ENCODE measurements at places on chromosomes 2 and 18.

GRCh38 chr2:37367310-37367709 is 22.9 kb downstream of the QPCT start:
- DNase-seq: no peak

- no peak for DNase-seq
Observed at GRCh38 chr2:25315316-25315680, 26.4 kb downstream of the DNMT3A start.

DNA sequence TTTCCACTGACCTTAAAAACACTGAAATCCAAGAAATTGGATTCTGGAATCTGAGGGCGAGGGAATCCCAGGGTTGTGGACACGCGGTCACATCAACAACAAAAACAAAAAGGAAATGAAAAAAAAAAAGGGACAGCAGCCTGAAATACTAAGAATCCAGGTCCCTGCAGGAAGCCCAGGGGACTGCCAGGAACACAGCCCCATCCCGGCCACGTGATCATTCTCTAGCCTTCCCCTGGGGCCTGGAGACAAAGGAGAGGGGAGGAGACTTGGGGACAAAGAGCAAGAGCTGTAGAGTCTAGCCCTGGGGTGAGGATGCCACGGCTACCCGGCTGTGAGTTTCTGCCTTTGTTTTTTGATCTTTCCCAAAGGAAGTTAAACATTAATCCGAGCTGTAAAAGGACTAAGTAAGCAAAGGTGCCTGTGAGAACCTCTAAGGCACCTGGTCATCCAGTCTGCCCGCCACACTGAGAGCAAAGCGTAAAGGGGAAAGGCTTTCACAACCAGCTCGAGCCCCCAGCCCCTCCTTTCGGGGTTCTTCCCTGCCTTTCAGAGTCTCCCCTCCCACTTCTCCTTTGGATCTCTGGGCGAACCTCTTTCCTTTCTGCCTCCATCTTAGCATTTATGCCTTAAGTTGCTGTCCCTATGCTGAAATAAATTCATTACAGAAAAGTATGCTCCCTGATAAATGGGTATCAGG is 57.9 kb upstream of the MSH2 start:
- DNase-seq: no peak

- no peak for DNase-seq
Observed at GRCh38 chr2:137888845-137889244, 75.4 kb upstream of the HNMT start.

- DNase-seq: no peak
Observed at GRCh38 chr2:225999692-226000091, 600.2 kb downstream of the NYAP2 start.

GRCh38 chr2:110702514-110703380 is 24.9 kb upstream of the BUB1 start:
- DNase-seq: no peak

DNA sequence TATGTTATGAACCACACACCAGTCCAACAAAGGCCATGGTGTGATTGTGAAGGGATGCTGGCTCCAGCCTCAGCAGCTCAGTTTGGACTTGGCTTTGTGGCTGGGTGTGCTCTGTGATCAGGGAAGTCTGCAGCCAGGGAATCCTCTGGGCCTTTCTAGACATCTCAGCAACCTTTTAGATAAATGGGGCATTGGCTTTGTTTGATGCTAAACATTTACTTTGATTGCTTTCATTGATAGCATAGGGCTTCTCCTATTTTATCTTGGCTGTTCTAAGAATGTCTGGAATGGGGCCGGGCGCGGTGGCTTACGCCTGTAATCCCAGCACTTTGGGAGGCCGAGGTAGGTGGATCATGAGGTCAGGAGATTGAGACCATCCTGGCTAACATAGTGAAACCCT is 104.5 kb downstream of the VAPA start:
- DNase-seq: no peak

- DNase-seq: no peak
Observed at GRCh38 chr2:217340176-217340575, 480.3 kb upstream of the TNP1 start.

DNA sequence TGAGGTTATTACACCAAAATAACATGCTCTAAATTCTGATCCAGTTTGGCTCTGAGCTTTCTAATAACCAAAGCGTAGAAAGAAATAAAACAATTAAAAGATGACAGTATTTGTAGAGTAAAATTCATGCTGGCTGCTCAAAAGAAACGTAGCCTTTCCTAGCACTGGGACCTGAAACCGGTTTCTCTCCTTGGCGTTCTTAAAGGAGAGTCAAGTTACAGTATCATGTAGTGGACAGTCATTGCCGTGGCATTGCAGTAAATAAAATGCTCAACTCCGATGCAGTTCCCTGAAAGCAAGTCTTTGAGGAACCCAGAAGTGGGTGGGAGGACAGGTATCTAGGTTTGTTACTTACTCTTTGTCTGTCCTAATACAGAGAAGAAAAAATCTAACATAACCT is 52.7 kb upstream of the ITM2C start:
- no peak for DNase-seq

DNA sequence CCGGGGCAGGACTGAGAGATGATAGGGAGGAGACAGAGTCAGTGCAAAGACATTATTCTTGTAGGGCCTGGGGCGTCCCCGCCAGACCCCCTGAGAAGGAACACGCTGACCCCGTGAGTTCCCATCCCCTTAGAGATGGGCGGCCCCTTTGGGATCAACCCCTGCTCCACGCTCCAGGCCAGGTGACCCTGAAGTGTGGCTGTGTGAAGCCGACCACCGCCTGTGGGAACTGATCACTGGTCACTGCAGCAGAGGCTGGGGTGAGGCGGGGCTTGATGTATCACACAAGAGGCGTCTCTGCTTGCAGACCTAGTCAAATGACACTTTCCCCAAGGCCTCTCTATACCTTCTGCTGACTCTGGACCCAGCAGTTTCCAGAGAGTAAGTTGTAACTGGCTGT is 157.4 kb upstream of the TWIST2 start:
- no peak for DNase-seq

DNA sequence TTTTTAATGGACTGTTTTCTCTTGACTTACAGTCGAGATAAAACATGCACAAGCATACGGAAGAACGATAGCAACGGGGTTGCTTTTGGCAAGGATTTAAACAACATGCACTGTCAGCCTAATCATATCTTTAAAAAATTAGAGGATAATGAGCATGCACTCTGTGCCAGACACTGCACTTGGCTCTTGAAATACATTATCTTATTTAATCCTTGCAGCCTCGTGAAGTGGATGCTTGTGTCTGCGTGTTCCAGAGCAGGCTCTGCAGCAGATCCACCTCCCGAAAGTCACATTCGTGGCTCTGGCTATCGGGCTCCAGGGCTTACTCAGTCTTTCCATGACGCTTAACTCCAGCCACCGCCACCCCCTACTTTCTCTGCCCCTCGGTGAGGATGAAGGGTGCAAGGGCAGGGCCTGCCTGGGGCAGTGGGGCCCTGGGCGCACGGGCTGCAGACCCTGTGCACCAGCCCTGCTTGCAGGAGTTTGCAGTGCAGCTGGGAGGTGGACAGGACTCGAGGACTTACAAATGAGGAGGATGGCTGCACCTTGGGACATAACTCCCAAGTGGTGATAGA is 61.7 kb downstream of the ACKR3 start:
- DNase-seq: no peak

DNA sequence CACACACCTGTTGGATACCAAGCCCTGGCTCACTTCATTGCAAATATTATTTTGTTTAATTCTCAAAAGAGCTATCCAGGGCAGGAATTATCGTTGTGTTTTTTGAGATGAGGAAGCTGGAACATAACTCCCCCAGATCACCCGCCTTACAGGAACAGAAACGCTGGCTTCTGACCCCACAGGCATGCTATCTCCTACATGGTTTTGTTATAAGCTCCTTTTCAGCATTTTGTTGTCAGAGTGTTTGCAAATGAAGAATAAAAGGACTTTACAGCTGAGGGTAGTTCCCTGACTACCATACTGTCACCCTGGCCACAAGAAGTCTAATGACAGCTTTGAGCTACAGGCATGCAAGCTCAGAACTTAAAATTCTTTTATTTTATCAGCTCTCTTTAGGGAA is 62.0 kb upstream of the MRPS9 start:
- no peak for DNase-seq

GRCh38 chr2:214005337-214005736 is 405.5 kb upstream of the VWC2L start:
- DNase-seq: no peak

DNA sequence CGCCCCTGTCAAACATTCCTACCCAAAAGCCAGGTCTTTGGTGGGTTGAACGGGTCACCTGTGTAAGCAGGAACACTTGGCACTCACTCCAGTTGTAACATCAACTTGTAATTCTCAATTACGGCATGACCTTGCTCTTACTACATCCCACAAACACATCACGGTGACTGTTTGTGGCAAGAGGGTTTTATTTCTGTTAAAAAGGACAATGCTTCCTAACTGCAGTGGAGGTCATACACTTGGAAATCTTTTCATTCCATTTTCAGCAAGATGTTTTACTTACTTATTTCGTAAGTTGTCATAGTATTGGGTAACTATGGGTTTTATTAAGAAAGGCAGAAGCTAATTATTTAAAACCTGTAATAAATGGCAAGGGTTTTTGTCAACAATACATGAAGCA is 126.1 kb downstream of the ZNF516 start:
- no peak for DNase-seq

DNA sequence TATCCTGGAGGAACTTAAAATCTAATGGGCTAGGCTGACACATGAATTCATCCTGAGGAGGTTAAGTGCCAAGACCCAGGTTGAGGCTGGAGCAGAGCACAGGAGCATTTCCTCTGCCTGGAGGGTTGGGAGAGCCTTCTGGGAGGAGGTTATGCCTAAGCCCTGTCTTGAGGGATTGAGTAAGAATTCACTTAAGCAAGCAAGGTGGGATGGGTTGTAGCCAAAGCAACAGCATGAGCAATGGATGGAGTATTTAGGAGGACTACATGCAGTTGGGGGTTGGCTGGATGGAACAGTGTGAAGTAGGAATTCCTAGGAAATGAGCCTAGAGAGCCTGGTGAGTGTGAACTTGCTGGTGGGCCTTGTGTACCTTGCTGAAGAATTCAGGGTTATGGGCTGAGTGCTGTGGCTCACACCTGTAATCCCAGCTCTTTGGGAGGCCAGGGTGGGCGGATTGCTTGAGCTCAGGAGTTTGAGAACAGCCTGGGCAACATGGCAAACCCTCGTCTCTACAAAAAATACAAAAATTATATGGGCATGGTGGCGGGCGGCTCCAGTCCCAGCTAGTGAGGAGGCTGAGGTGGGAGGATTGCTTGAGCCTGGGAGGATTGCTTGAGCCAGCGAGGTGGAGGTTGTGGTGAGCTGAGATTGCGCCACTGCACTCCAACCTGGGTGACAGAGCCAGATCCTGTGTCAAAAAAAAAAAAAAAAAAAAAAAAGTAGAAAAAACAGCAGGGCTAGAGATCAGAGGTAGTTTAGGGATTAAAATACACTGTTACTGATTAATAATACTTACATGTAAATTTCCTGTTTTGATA is 22.2 kb downstream of the TANC1 start:
- no peak for DNase-seq

DNA sequence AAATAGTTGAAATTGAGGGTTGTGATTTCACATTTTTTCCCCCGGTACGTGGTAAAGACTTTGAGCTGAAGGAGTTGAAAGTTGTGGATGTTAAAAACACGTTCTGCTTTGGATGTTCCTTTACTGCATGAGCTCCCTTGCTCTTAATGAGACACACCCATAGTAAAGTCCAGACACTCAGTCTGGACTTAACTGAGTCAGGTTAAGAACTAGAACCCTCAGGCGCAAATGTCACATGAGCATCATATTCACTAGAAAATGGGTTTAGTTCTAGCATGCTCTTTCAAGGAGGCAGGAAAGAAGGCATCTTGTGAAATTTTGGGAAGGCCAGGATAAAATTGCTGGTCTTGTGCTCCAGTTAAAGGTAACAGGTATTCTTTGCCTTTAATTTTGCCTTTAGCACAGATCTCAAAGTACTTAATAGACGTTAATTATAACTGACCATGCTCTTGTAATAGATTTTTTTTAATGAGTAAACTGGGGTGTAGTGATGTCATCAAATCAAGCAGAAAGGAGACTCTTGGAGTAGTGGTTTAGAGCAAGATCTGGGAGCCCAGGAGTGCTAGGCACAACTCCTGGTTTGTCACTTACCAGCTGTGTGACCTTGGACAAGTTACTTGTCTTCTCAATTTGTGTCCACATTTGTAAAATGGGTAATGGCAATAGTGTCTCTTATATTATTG is 20.6 kb downstream of the ITGA6 start:
- DNase-seq: no peak

- DNase-seq: no peak
Observed at GRCh38 chr2:173075781-173076580, at the start of gene MAP3K20. Gene MAP3K20 (plus strand): TSS chr2:173075846. CDS start chr2:173091032, 15,186 bp downstream.

DNA sequence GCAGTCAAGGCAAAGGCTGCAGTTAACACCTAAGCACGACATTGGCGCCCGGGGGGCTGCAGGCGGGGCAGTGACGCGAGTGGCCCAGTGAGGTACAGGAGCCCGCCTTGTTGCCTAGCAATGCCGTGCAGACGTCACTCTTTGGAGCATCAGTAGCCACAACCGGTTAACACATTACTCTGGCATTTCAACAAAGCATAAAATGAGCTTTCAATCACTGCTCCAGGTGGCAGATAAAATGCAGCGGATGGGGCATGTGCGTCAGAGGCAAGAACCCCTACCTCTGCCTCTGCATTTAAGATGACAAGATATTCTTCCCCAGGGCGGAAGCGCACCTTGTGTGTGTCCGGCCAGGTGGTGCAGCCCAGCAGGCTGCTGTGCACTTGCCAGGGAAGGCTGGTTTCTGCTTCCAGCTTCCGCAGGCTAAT is 139.4 kb downstream of the MTCL1 start:
- no peak for DNase-seq

DNA sequence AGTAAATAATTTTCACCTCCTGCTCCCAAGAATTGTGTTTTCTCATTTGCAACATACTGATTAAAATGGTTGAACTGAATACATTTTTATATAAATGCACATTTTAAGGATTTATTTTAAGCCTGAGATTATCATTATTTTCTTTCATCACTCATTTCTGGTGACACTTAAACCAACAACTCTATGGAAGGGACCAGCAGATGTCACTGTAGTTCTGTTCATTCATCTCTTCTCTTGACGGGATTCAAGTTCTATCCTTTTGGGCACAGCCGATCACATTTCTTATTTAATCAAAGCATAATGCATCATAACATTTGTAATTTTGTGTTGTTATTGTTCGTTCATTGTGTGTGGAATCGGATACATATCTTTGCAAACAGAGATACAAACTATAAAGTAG is 417.9 kb downstream of the HRH4 start:
- DNase-seq: no peak

DNA sequence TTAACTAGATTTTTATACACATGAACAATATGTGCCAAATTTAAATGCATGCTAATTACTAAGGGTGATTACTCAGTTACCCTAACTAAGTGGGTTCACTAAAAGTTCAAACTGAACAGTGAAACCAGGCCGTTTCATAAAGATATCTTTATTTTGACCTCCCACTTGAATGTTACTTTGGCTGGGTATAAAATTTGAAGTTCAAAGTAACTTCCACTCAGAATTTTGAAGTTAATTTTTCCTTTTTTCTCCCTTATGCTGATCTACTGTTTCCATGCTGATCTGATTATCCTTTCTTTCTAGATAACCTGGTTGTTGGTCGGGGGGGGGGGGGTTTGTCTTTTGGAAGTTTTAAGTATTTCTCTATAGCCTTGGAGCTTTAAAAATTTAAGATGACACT is 25.5 kb upstream of the MAP4K4 start:
- DNase-seq: no peak
